ENCODE measurements at places on chromosomes 2 and 18. TPM values are rescaled to one million over a fixed set of nuclear protein-coding genes. Genes with fewer than 3 reads are reported as not detected.

CTNNA2 gene
- 0.87 TPM for total RNA-seq

SFXN5 gene
- total RNA-seq = 58.1 TPM

DYNAP gene
- not detected for total RNA-seq

ALPP gene
- not detected for total RNA-seq

GULP1 gene
- 70.4 TPM for total RNA-seq

LIMS2 gene
- total RNA-seq = 100 TPM

POTEC gene
- not detected for total RNA-seq

LOXHD1 gene
- under 0.01 TPM for total RNA-seq

NEU2 gene
- total RNA-seq = not detected

DNA sequence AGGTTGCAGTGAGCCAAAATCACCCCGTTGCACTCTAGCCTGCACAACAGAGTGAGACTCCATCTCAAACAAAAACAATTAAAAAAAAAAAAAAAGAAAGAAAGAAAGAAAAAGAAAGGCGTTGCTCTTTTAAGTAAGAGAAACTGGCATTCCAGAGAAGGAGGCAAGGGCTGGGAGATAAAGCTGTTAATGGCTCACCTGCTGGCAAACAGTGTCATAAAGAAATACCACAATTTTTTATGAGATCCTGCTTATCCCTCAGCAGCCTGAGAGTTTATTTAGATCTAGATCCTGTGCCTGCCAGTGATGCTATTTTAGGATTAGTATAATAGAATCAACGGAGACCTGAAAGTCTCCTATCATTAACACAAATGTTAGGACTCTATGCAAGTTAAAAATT is 16.3 kb downstream of the SLC19A3 start:
- no peak for DNase-seq

- DNase-seq = no peak
Measured at GRCh38 chr2:29423061-29423666, 307.9 kb downstream of the CLIP4 start.

GRCh38 chr2:167471332-167471731 is 583.1 kb downstream of the XIRP2 start:
- no peak for DNase-seq

DNA sequence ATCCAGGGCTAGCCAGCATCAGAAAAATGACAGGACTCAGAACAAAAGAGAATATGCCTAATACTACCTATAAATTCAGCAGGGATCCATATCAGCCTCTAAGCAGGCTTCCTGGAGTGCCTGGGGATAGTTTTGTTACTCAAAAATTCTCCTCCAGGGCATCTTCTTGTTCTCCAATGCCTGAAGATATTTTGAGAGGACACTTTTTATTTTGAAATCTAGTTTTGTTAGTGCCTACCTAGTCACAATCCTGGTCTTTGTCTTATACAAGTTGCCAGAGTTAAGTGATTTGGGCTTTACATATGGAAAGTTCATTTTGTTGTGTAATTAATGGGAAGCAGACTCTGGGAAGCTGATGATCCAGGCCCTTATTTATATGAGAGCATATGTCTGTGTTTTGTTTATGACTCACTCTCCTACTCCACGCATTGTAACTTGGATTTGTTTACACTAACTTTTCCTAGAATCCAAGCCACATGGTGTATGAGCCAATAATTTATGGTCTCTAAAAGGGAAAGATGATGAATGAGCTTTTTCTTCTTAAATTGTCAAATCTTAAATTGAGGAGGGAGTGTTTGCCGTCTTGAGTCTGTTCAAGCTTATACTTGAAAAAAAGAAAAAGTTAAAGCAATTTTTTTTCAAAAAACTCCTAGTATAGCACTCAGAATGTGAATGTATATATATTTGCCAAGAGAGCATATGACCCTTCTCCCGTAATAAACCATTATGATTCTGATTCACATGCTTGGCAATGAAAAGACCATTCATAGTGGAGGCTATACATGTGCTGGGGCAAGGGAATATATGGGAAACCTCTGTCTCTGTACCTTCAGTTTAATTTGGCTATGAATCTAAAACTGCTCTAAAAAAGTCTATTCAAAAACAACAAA is 370.3 kb downstream of the SETBP1 start:
- no peak for DNase-seq

DNA sequence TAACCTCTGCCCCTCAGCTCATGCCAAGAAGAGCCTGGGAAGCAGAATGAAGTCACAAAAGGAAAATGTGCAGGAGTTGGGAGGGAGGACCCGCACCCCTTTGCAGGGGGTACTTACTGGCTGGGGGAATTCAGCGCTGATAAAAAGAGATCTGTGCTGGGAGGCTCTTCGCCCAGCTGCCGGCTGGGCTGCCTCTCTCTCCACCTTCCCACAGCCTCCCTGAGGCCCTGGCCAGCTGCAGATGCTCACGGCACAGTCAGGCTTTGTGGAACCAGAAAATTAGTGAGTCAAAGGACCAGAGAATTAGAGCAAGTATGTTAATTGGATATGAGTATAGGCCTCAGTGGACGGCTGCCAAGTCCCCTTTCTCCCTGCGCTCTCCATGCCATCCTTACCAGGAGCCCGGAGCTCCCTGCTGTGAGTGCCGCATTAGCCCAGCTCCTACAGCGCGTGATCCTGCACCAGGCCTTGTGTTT is 181.7 kb upstream of the SH3BP4 start:
- DNase-seq = no peak

- DNase-seq = no peak
Measured at GRCh38 chr2:43472527-43473194, 123.2 kb downstream of the THADA start.

- DNase-seq = no peak
Measured at GRCh38 chr18:40367576-40367975, 1587.5 kb upstream of the PIK3C3 start.

DNA sequence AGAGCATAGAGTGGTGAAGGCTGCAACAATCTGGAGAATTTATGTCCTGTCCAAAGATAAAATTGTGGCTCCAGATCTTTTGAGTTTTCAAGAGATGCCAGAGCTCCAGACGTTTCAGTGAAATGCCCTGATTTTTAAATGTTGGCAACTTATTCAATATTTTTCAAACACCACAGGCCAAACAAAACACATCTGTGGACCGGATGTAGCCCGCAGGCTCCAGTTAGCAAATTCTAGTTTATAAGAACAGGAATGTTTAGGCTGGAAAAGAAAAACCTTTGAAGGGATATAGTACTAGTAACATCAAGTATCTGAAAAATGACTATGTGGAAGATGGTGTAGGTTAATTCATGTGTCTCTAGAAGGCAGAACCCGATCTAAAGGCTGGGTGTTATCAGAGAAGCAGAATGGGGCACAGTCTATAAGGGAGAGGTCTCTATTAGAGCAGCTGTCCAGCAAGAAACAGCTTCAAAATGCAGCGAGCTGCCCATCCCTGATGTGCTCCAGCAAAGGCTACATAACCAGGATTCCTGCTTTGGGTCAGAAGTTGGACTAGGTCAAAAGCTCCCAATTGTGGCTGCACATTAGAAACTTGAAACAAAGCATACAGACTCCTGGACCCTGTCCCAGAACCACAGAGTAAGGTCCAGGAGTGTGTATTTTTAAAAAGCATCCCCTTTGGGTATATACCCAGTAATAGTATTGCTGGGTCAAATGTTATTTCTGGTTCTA is 105.9 kb downstream of the ANKRD44 start:
- DNase-seq = no peak

- DNase-seq = no peak
Measured at GRCh38 chr2:1026141-1026540, 75.5 kb downstream of the SNTG2 start.

- no peak for DNase-seq
Measured at GRCh38 chr2:77629539-77629938, 107.4 kb upstream of the LRRTM4 start.

DNA sequence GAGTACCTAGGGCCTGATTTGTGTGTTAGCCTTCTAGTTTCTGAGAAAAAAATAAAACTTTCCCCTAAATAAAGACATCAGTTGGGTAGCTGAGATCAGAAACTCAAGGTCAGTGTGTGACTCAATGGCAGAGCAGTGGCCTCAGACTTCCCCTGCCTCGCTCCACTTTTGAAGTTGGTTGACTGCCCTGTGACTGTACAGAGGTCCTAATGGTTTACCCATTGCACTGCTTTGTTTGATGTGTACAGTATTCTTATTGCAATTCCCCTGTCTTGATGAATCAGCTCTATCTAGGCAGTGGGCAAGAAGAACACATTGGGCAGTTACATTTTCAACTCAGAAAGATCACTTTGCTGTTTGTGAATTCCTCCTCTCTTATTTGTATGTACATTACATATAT is 315.7 kb downstream of the KCNS3 start:
- no peak for DNase-seq

- DNase-seq = no peak
Measured at GRCh38 chr2:8198766-8199382, 483.0 kb upstream of the ID2 start.

DNA sequence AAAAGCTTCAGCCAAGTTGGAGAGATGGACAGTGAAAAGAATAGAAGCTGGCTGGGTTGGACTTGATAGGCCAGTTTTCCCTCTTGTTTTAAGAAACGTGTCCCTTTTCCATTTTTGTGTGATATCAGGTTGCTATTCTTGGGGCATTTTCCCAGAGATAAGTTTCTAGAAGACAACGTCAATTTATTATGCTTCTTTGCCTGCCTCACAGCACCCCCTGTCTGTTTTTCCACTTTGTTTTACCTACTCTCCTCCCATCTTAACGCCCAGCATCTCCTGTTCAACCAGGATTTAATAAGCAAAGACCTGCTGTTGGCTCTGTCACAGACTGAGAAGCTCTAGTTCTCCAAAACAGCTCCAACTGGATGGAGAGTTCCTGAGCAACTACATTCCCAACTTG is 317.8 kb upstream of the ZNF521 start:
- no peak for DNase-seq
